Activated CD4-positive, alpha-beta T cell treated with anti-CD3 and anti-CD28 coated beads, Interleukin-2, amount 50 U/mL, for 24 hours (primary cell): ENCODE measurements at places on chromosomes 6 and 20.
A peak's percentile ranks its signal among the peaks of the same experiment; 100 is the strongest.

DNA sequence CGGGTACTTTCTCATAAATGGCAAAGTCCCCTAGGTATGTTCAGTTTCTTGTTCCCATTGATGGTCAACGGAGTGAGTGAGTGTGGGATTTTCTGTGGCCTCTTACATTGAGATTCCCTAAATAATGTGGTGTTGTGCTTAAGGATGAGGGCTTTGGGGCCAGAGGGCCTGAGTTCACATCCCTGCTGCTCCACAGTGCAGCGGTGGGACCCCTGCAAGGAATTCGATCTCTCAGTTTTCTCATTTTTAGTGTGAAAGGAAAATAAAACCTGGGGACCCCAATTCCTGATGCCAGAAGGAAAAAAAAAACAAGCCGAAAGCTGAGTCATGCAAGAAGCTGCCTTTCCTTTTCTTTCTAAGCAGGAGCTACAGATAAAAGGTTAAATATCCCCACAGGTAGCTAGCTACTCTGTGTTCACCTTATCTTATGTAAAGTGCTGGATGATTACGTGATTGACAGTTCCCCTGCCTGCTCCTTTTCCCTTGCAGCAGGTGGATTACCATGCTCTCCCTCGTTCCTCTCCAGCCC is 120.2 kb upstream of the CLDN20 start:
- no peak for DNase-seq

DNA sequence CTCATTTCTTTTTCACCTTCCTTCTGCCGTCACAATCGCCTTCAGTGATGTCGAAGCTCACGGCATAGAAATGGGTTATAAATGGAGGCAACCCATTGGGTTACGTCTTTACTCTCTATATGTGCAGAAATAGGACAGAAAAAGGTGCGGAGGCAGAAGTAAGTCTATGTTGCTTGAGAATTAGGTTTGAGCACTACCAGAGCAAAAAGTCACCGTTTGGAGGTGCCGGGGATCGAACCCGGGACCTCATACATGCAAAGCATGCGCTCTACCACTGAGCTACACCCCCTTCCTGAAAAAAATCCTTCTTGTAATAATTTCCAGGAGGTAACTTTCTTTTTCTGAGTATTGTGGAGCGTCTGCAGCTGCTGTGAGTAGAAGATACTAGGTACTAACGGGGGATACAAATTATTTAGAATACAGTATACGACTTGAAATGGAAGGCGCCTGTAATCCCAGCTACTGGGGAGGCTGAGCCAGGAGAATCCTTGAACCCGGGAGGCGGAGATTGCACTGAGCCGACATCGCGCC is 134.2 kb downstream of the TRIM27 start:
- DNase-seq, result peak; percentile 28

DNA sequence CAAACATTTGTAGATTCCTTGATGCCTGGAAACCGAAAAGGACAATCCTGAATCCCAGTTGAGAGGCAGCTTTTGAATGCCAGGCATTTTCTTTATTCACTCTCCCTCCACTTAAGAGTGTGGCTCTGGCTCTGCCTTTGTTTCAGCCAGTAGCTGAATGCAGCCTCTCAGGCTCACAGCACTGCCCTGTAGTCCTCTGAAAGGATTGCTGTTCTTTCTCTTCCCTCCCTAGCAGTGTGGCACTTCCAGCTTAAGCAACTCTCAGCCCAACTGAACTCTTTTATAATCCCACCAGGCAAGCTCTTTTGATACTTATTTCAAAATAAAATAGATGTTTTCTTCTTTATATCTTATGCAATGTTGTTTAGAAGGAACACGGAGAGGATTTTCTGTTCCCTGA is 415.6 kb downstream of the GJA1 start:
- DNase-seq, result no peak

DNA sequence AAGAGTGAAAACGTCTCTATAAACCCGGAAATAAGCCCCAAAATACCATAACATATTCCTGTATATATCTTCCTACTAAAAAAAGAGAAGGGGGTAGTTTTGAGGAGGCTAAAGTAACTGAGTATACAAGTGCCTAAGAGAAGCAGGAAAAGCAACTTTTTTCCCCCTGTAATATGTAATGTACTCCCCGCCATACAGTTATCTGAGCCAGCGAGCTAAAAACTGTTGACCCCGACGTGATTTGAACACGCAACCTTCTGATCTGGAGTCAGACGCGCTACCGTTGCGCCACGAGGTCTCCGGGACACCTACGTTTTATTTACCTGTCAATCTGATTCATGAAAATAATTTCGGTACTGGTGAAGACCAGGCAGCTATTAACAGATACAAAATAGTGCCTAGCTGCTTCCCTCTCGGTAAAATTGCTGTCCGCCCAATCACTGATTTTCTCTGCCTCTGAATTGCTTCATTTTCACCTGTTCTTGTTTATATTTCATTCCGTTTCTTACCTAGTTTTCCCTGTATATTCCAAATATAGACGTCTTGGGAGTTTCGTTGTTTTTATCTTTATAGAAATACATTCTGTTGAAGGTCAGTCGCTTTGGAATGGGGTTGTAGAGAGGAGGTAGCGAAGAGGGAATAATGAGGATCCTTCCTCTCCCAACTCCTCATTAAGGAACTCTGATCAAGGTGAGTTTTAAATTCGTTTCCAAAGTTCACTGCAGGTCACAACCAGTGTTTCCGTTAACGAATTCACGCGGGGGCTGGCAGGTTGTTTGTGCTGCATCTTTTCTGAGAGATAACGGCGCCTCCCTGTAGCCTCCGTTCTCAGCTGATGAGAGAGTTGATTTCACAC is 33.6 kb upstream of the BTN3A2 start:
- no peak for DNase-seq

GRCh38 chr20:46400828-46401477 is 5.5 kb downstream of the ELMO2 start:
- DNase-seq, result no peak

- DNase-seq, result no peak
These were observed 136.0 kb downstream of the SOD2 start for GRCh38 chr6:159557031-159557430.

DNA sequence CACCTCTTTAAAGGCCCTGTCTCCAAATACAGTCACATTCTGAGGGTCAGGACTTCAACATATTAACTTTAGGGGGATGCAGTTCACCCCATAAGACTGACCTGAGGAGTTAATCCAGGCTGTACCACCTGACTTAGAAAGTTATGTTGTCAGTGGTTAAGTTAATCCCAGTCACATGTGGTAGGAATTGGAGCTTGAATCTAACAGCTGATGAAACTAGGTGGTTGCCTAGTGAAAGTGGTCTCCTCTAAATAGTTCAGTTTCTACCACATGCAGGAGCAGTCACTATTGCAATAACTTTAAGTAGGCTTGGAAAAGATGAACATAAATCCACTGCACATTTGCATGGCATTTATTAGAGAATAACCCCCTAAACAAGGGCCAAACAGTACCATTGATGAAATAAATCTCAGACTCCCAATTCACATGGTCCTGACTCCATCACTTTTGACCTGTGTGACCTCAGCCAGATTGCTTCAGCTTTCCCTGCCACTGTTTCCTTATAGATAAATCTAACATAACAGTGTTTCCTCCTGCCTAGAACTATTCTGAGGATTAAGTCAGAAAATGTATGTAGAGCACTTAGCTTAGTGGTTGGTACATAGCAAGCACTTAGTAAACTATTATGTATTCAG is 20.1 kb downstream of the SAMD5 start:
- DNase-seq, result no peak

DNA sequence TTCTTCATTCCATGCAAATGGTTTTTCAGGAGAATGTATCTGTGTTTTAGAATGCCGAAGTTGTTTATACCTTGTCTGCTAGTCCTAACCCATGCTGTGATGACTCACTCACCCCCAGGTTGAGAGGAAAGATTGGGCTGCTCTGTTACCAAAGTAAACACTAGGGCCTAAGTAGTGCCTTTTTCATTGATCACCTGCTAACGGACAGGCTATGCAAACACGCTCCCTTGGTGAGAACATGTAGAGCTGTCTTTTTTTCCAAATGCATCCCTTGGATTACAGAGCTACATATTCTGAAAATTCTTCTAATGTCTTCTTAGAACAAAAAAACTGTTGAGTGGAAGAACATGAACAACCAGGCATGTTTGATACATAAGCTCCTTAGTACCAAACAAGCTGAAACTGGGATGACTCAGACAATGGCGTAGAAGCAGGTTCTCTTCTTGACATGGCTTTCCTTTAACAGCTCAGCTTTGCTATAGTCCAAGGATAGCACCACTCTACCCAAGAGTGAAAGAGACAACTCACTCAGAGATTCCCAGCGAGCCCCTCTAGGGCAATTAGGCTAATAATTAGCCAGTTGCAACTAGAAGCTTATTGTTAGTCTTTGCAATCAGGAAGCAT is 20.5 kb downstream of the PERP start:
- no peak for DNase-seq

DNA sequence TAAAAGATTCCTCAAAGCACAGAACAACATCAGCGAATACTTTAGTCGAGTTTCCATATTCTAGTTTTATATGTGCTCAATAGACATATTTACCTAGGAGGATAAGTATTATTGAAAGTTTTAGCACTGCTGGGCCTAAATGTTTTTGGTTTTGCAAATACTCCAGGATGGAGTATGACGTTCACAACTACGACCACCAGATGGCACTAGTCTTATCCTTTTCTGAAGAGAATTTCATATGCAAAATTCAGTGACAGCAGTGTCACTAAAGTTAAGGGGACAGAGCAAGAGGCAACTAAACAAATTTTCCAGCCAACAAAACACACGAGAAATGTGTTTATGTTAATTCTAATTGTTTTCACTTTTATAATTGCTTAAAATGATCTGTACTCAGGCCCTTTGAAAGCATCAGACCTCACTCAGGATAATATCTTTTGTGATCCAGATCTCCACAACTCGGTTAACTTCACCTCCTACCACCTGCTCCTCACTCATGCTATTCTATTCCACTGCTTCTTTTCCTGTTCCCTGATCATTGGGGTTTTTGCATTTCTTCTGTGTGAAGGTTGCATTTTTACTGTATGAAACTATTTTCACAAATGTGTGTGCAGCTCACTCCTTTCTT is 220.8 kb downstream of the TRDN start:
- DNase-seq, result peak; percentile 24

- no peak for DNase-seq
These were observed 275.3 kb downstream of the HIVEP2 start for GRCh38 chr6:142669471-142670351.

DNA sequence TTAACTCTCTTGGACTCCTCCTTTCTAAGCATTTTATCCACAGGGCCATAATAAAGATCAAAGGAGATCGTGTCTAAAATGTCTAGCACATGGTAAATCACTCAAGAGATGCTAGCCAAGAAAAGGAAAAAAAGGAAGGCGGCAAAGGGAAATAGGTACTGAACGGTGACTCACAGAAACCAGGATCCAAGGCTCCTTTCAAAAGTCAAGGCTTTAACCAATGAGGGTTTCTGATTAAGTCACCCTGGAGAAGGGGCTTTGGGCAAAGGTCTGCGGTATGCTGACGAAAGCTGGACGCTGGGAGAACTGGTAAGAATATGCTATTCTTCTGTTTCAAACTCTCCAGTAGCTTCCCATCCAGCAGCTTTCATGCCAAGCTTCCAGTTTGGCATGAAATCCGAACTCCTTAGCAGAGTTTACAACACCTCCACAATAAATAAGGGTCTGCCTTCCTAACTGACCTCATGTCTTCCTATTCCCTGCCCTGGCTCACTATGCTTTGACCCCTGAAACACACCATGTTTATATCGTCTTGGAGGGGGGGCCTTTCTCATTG is 1.0 kb downstream of the TOMM34 start:
- no peak for DNase-seq

DNA sequence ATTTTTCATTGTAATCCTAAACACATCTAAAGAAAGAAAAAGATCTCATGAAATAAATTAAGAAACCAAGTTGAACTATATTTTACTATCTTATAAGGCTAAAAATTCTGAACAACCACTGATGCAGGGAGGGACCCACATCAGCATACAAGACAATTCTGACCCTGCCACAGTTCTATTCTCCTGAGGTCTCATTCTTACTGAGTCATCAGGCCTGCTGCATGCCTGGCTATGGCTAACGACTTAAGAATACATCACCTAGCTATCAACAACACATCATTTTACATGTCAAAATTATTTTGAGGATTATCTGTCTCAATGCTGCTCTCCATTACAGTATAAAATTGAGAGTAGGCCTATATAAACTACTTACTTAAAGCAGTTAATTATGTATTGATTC is 52.9 kb downstream of the FBXL4 start:
- DNase-seq, result no peak

DNA sequence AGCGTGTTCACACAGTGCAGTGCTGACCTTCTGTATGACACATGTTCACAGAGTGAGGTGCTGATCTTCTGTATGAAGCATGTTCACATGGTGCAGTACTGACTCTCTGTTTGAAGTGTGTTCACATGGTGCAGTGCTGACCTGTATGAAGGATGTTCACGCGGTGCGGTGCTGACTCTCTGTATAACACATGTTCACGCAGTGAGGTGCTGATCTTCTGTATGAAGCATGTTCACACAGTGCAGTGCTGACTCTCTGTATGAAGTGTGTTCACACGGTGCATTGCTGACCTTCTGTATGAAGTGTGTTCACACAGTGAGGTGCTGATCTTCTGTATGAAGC is 10.8 kb upstream of the SERPINB1 start:
- DNase-seq, result no peak

DNA sequence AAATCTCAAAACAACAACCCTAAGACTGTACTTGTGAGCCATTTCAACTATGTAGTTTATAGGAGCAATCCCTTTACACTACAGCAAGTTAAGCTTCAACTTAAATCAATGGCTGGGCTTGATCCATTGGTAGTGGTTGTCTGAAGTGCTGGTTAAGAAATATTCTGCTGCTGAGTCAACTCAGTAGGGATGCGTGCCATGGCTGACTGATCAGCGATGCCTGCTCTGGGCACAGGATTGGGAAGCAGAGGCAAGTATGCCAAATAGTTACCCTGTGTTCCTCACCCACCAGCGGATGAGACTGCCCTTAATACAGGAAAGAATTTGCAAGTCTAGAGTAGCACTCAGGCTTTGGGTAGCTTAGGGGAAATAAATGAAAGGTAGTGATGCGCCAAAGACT is 41.5 kb downstream of the GCM1 start:
- no peak for DNase-seq

GRCh38 chr6:159456349-159456748 is 236.7 kb downstream of the SOD2 start:
- no peak for DNase-seq

DNA sequence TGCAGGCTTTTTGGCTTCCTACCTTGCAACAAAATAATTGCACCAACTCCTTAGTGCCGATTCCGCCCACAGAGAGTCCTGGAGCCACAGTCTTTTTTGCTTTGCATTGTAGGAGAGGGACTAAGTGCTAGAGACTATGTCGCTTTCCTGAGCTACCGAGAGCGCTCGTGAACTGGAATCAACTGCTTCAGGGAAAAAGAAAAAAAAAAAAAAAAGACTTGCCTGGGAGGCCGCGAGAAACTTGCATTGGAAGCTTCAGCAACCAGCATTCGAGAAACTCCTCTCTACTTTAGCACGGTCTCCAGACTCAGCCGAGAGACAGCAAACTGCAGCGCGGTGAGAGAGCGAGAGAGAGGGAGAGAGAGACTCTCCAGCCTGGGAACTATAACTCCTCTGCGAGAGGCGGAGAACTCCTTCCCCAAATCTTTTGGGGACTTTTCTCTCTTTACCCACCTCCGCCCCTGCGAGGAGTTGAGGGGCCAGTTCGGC is 420 bp downstream of the SOX4 start:
- DNase-seq, result no peak

GRCh38 chr6:74931558-74931957 is 274.3 kb downstream of the COL12A1 start:
- DNase-seq, result no peak

GRCh38 chr20:38242848-38243708 is 17.5 kb downstream of the KIAA1755 start:
- no peak for DNase-seq
